Epithelial cell of prostate (primary cell): ENCODE measurements at places on chromosomes 1 and 21.
A peak's percentile ranks its signal among the peaks of the same experiment; 100 is the strongest.

- DNase-seq = no peak
Measured at GRCh38 chr21:36544545-36544944, 64.6 kb upstream of the CLDN14 start.

- DNase-seq = no peak
Measured at GRCh38 chr1:152165286-152166077, 6.5 kb upstream of the RPTN start.

DNA sequence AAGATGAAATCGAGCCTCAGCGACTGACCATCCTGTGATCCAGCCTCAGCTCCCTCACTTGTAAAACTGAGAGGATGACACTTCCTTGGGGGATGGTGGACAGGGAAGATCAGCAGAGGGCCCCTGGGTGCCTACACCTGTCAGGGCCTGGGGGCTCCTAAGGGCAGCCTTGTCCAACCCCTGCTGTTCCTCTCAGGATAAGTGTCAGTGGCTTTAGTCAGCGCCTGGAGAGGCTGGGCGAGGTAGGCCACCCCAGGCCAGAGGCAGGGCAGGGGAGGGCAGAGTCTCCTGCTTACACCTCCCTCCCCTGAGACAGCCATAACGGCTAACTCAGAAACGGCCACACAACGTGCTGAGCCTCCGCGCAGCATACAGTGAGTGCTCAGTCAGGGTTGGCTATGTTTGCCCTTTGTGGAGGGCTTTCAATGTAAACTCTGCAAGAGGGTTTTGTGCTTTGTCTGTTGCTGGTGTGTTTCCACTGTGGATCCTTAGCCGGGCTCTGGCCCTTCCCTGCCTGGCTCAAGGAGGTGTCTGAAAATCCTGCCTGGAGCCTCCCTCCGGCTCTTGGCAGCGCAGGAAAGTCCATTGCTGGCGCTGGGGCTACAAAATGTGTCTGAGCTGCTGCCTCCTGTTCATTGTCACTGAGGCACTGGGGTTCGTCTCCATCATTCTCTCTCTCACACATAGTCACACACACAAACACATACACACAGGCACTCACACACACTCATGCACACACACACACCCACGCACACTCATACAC is 588.4 kb downstream of the PTPRU start:
- no peak for DNase-seq

GRCh38 chr1:20739225-20739624 is 6.7 kb upstream of the SH2D5 start:
- DNase-seq = no peak

DNA sequence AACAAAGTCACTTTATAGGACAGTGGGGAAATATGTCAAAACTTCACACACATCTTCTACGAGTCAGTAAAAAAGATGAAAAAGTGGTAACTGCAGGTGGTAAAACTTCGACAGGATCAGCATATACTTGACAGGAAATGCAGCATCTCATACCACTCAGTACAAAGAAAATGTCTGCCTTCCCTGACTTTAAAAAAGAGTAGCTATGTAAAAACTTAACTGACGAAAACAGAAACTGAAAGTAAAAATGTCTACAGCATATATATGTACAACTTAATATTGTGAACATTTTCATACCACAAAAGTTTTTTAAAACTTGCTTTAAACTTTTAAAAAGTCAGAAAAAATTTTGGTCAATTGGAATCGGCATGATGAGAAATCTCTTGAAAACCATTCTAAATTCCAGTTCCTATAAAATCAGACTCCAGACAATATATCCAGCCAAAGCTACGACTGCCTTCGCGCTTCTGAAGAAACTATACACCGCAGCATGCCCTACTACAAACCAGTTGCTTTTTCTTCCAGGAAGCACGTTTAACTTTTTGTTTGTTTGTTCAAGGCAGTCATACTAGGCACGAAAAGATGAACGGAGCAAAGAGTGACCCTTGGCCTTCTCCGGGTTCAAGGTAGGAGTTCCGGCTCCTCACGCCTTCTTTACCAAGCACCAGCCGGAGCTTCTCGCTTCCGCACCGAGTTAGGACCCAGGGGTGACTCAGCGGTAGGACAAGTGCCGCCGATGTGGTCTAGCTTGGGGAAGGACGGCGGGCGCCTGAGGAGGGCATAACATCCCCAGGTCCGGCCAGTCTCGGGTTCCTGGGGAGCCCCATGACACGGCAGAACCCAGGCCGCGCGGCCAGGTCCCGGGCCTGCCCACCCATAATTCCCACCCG is 612 bp downstream of the PSMA5 start:
- DNase-seq = no peak

DNA sequence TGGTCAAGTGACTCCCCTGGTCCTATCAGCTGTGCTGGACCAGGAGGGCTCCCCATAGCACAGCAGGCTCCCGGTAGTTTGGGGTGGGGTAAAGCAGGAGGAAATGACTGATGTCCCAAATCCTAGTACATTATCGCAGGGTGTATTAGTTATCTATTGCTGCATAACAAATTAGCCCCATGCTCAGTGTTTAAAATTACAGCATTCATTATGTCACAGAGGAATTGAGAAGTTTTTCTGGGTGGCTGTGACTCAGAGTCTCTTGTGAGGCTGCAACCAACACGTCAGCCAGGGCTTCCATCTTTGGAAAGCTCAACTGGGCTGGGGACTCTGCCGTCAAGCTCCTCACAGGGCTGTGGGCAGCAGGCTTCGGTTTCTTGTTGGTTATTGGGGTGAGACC is 34.3 kb upstream of the LAPTM5 start:
- DNase-seq = no peak

DNA sequence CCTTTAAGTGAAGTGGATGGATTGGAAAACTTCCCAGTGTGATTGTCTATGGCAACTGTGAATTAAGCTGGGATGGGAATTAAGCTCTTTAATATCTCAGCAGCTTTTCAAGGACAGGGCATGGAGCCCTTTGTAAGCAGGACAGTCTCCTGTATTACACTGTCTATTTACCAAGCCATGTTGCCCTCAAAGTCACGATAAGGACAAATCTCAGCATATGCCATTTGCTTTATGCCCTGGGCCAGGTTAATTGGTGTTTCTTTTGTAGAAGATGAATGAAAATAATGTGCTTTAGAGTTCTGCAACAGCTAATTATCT is 17.6 kb downstream of the UTP25 start:
- no peak for DNase-seq

DNA sequence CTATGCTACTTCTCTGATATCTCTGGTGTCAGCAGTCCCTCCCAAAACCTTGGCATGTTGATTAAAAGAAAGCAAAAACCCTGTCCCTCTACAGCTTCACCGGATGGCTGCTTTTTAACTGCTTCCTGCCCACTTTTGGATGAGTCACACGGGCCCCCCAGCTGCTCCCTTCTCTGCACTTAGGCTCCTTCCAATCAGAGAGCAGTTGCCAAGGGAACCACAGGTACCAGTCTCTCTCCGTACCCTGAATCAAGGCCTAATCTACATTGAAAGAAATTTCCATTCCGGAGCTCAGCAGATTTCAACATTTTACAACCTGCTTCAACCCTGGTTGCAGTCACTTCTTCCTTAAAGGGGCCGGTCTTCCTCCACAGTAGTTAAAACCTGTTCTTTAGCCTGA is 70.6 kb upstream of the GJB5 start:
- DNase-seq = no peak

DNA sequence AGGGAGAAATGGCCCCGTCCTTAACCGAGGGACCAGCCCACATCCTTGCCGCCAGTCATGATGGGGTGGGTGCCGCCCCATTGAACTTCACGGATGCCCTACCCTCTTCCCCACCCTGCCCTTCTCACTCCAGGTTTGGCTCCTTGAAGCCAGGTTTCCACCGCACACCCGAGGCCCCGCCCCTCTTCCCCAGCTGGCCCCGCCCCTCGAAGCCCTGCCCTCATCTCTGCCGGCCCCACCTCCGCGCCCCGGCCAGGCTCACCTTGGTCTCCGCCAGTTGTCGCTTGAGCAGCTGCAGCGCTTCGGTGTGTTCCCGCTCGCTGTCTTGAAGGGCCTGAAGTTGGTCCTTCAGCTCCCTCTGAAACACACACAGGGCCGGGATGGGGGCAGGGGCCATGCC is 16.6 kb downstream of the TRIM62 start:
- DNase-seq = no peak

DNA sequence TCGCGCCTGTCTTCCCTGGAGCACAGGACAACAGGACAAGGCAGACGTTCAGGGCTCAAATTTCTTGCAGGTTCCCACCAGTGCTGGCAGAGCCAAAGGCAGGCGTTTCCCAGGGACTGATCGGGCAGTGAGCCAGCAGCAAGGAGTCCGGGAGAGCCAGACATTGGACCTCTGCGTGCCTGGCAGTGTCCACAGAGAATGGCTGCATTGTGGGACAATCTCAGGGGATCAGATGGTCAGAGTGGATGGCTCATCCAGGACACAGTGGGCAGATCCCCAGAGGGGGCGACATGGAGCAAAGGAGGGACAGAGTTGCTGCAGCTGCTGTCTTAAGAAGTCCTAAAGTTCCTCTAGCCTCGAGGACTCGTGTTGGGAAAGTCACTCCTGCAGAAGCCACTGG is 4.6 kb downstream of the TMEM63A start:
- no peak for DNase-seq

DNA sequence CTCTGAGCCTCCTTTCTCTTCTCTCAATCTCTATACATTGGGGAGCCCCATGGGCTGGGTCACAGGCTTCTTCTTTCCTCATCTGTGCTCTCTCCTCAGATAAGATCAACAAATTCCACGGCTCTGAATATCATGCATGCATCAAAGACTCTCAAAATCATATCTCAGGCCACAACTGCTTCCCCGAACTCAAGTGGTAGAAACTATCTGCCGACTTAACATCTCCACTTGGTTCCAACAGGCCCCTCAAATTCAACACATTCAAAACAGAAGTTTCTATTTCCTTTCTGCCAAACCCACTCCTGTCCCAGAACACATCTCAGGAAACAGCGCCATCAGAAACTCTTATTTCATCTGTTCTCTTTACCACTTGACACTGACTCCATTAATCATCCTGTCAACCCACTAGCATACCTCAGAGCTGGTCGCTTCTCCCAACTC is 16.7 kb downstream of the DDX59 start:
- DNase-seq = no peak

- DNase-seq = no peak
Measured at GRCh38 chr1:230048322-230048721, 18.7 kb upstream of the GALNT2 start.

- no peak for DNase-seq
Measured at GRCh38 chr1:41509270-41509671, 24.8 kb upstream of the EDN2 start.

- DNase-seq = peak; percentile 43
Measured at GRCh38 chr1:56414728-56415224, 164.6 kb downstream of the PLPP3 start.

GRCh38 chr1:36835017-36835695 is 199.2 kb downstream of the GRIK3 start:
- DNase-seq = no peak

GRCh38 chr21:18252680-18253079 is 8.0 kb downstream of the CHODL start:
- no peak for DNase-seq

DNA sequence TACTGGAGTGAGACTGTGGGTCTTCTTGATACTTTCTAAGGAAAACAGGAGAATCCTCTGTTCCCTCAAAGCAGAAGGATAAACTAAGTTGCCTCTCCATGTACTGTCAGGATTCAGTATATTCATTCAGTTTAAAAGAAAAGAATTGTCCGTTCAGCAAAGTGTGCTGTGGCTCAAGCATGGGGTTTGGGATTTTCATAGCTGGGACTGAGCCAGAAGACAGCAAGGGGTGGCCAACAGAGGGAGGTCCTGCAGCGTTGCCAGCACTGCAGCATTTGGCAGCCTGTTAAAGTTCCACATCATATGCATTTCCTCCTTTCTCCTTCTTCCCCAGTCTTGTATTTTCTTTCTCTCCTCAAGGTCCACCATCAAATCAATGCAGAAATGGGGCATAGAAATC is 75.1 kb downstream of the DTL start:
- DNase-seq = no peak

DNA sequence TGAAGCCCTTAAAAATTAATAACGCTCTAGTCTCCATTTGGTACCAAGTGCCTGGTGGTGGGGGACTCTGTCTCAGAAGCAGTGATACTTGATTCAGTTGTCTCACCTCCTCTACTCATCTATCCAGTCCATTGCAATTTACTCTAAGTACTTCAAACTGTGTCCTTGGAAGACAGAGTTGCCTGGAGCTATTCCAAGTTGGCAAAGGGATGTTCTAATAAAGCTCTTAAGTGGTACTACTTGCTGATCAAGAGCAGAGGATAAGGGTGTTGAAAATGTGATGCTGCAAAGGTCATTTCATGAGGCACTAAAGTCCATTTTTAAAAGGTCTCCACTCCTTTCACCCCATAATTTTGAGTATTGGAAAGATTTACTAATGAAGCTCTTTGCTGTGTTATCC is 142.2 kb downstream of the NFIA start:
- DNase-seq = no peak

DNA sequence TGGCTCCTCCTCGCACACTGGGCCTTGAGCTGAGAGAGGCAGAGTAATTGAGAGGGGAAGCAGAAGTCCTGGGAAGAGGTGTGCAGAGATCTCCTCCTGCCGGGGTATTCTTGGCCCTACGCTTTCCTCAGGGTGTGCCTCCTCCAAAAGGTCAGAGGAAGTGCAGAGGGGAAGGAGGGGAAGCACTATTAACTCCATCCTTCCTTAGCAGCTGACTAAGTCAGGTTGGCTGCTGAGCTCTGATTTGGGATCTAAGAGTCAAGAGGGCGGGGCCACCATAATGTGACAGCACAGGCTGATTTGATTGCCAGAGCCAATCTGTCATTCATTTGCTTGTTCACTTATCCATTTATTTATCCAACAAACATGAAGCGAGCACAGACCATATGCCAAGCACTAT is 12.3 kb downstream of the ATP2B4 start:
- no peak for DNase-seq

- no peak for DNase-seq
Measured at GRCh38 chr1:245062741-245063305, 92.0 kb upstream of the KIF26B start.

- no peak for DNase-seq
Measured at GRCh38 chr1:242710847-242711246, 186.3 kb upstream of the PLD5 start.

DNA sequence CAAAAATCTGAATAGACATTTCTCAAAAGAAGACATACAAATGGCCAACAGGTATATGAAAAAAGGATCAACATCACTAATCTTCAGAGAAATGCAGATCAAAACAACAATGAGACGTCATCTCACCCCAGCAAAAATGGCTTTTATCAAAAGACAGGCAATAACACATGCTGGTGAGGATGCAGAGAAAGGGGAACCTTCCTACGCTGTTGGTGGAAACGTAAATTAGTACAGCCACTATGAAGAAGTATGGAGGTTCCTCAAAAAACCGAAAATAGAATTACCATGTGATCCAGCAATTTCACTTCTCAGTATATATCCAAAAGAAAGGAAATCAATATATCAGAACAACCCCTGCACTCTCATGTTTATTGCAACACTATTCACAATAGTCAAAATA is 65.1 kb upstream of the ATP1B1 start:
- DNase-seq = no peak

- no peak for DNase-seq
Measured at GRCh38 chr1:121522061-121522759, 337.4 kb downstream of the SRGAP2C start.

DNA sequence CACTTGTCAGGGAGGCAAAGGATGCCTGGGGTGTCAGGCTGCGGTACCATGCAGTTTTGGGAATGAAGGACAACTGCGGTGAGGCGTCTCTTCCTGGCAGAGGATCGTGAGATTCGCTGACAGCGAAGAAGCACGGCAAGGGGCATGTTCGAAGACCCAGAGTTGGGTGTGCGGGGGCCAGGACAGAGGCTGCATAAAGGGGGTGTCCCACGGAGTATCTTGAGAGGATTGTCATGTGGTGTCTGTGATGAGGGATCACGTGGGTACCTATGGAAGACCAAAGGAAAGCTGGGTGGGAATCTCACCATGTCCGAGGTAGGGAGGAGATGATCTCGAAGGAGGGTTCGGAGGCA is 372 bp downstream of the SLC25A44 start:
- no peak for DNase-seq
